Mesothelial cell of epicardium (in vitro differentiated cells): ENCODE measurements at places on chromosomes 5 and 9. TPM values are rescaled to one million over a fixed set of nuclear protein-coding genes. Genes with fewer than 3 reads are reported as not detected.

GRCh38 chr5:137312011-137312410 is 187.1 kb downstream of the SPOCK1 start:
- no peak for DNase-seq
- H3K27me3 ChIP-seq: peaks cover 52% of the 10 kb centered on the region
- H3K27ac ChIP-seq: no peak overlapping the region
- no peaks in the 10 kb centered on the region for H3K36me3 ChIP-seq

The PCDHAC2 gene
- total RNA-seq: 12.1 to 12.7 TPM (median 12.4 TPM) in 3 replicates

The CFAP90 gene
- 0.35 to 1.3 TPM (median 0.85 TPM) in 3 replicates for total RNA-seq

- H3K27ac ChIP-seq: no peak overlapping the region
- H3K4me3 ChIP-seq: no peak overlapping the region
Observed at GRCh38 chr5:124365361-124365801, 381.1 kb downstream of the ZNF608 start.

GRCh38 chr5:157215514-157216167 is 35.0 kb downstream of the ITK start:
- DNase-seq: no peak
- no peaks in the 10 kb centered on the region for H3K4me1 ChIP-seq
- H3K27ac ChIP-seq: no peak overlapping the region
- no peaks in the 10 kb centered on the region for H3K36me3 ChIP-seq
- no peak overlapping the region for H3K4me3 ChIP-seq
- peaks cover 6% of the 10 kb centered on the region for H3K27me3 ChIP-seq

The TNC gene
- 20.1 to 22.8 TPM (median 21.5 TPM) in 3 replicates for total RNA-seq

DNA sequence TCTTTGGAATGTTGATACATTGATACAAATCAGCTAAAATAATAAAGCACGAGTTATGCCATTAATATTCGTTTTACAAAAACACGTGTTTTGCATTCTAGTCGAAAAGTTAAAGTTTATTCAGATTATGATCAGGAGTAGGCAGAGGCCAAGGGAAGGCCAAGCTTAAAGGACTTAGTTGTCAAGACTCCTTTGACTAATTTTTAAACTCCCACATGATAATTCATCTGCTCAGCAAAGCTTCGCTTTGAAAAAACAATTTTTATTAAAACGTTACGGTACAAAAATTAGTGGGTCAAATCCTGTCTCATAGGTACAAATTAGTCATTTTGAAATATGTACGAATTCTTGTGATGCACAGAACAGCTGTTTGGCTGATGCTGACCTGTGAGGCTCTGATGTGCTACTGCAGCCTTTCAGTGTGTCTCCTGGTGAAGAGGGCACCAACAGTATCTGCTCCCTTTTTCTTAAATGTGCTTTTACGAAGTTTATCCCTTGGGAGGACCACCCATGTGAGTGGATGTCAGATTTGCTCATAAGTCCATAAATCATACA is 23.0 kb upstream of the NR3C1 start:
- H3K27ac ChIP-seq: no peak overlapping the region
- peaks cover 10% of the 10 kb centered on the region for H3K4me1 ChIP-seq
- peaks cover 1% of the 10 kb centered on the region for H3K27me3 ChIP-seq

DNA sequence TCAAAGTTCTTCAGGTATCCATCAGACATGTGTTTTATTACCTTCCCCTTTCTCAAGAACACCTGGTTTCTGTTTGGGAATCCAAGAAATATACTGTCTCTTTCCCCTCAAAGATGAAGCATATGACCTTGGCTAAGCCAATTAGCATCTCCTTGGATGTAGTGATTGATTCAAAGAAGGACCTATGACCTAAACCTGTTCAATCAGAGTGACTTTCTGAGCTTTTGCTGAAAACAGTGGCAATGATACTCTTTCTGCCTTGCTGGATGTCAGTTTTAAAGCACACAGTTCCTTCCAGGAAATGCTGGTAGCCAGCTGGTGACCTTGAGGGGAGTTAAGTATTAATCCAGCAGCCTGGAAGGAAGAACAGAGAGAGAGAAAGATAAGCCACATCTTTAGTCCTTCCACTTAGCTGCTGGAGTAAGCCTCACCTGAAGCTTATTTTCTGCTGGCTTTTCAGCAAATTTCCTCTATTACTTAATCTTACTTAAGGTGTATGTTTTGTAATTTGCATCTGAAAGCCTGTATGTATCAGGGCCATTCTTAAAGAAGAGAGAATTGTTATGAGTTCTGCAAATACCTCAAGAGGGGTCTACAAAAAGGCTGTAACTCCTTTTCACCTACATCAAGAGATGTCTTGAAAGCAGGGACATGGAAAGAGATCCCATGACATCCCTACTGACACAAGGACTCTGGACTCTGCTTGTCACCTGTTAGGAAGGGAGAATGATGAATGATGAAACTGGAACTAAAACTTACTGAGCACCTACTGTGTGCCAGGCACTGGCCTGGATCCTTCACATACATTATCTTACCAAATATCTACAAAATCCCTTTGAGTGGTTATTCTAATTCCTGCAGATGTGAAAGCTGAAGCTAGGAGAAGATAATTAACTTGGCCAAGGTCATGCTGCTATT is 35.2 kb upstream of the PIK3R1 start:
- no peaks in the 10 kb centered on the region for H3K27me3 ChIP-seq
- no peaks in the 10 kb centered on the region for H3K36me3 ChIP-seq
- H3K4me3 ChIP-seq: no peak overlapping the region
- no peaks in the 10 kb centered on the region for H3K4me1 ChIP-seq
- no peak for DNase-seq

- no peaks in the 10 kb centered on the region for H3K36me3 ChIP-seq
- no peak for DNase-seq
- H3K4me1 ChIP-seq: peaks cover 15% of the 10 kb centered on the region
- H3K4me3 ChIP-seq: no peak overlapping the region
- H3K27me3 ChIP-seq: peaks cover 14% of the 10 kb centered on the region
Observed at GRCh38 chr5:5089895-5090649, 50.1 kb upstream of the ADAMTS16 start.
